8988T (cell line): ENCODE measurements at places on chromosomes 3 and 15.

DNA sequence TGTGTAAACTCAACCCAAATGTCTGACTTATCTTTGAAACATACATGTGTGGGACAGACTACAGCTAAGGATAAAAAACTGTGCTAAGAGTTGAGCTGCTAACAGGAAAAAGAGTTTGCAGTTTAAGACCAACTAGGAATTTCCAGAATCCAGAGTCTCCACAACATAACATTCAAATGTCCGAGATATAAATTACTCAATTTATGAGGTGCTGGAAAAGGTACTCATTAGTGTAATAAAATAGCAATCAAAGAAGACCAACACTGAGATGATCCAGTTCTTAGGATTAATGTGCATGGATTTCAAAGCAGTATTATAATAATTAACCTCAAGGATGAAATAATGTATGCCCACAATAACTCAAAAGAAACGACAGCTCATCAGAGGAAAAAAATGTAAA lies 426.5 kb upstream of the KCNMB2 start:
- DNase-seq = no peak

GRCh38 chr3:61894988-61895935 lies 333.9 kb downstream of the PTPRG start:
- peak; percentile 31 for DNase-seq

DNA sequence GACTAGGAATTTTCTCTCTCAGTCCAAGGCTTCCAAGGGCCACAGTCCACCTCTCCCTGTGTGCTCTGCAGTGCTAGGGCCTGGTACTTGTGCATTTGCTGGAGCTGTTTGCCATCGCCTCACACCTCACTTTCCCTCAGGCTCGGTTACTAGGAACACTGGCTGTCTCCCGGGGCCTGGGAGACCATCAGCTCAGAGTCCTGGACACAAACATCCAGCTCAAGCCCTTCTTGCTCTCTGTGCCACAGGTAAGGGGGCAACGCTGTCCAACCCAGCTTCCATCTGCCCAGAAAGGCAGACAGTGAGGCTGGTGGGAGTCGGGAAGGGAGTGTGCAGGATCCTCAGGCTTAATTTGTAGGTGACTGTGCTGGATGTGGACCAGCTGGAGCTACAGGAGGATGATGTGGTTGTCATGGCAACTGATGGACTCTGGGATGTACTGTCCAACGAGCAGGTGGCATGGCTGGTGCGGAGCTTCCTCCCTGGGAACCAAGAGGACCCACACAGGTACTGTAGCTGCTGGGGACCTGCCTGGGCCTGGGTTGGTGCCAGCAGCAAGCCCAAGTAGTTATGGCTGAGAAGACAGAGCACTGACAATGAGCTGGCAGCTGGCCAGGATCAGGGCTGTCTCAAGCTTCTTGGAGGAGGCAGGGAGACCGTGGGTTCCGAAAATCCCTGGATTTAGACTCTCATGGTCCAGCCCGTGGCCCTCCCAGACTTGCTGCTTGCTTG lies 3.4 kb downstream of the PPM1M start:
- DNase-seq = no peak

DNA sequence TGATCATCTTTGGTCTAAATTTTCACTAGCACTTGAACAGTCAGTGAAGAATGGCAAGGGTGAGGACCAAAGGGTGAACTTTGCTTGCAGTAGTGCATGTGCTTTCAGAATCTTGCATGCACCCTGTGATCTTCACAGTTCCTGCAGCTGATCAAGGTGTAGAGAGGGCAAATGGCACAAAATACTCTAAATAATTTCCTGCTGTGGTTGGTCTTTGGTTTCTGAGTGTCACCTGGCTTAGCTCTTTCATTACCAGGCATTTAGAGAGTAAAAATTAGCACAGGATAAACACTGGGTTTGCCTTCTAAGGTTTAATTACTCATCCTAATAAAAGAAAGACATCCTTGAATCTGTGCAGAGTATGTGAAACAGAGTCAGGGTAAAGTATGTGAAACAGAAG lies 11.4 kb downstream of the TIPARP start:
- DNase-seq = no peak

DNA sequence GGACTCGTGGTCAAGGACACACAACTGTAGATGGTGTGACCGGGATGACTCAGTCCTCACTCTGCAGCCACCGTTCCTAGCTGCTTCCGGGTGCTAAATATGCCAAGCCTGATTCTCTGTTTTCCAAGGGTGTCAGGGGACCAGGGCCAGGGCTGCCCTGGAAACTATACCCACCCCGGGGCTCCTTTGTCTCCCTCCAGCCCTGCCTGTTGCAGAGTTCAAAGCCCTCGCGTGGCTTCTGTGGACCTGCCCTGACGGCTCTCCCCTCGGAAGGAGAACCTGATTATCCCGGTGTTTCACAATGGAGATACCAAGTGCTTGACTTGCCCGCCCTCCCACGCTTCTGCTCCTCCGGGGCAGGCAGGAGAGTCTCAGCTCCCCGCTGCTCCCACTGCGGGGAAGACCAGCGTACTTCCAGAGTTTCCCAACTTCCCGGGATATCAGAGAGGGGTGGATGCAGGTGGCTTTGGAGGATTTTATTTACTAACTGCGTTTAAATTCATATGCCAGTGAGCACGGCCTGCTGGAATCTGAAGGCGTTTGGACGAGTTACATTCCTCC lies 125.0 kb downstream of the ASB7 start:
- DNase-seq = no peak

GRCh38 chr3:59277201-59277600 lies 227.4 kb upstream of the CFAP20DC start:
- DNase-seq = no peak

DNA sequence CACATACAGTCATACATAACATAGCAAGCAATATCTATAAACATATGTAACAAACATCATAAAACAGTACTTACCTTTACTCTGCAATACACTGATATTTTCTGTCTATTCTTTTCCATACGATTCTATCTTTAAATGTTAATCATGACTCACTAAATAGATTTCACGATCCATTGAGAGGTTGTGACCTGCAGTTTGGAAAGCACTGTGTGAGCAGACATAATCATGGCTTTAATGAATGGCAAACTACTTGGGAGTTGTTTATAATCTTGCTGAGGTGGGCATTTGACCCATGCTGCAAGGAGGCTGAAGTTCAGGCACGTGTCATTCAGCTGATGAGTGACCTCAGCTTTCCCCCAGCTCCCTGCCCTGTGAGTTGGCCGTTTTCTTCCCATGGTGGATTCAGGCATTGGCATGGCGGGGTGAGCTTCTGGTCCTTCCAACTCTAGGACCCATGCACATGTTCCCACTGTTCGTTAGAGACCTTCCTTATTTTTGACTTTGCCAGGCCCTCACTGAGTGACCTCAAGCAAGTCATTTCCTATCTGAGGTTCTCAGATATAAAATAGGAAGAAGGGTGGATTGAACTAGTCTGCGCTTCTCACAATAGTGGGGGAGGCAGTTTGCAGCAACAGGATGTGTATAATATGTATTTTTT lies 41.7 kb downstream of the PAQR5 start:
- no peak for DNase-seq

DNA sequence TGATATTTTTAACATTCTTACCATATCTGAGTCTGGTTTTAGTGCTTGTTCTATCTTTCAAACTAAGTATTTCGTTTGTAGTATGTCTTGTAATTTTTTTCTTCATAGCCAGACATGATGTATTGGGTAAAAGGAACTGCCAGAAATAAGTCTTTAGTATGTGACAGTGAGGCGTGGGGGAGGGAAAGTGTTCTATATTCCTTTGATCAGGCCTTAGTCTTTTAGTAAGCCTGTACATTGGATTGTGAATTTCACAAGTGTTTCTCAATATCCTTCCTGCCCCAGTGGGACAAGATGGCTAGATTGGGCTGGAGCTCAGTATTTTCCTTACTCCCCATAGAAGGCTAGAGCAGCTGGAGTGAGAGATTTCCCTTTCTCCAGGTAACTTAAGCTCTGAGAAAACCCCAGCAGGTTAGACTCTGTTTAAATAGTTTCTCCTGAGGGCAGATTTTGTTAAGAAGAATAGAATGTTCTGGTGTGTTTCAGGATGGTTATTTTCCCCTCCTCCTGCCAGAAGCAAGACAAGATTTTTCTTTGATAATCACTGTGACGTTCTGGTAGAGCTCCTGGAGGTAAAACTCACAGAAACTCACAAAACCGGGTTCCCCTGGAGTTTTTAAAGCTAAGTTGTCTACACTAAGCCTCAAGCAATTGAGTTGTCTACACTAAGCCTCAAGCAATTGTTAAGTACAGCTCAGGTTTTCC lies 140.7 kb upstream of the ARPP21 start:
- DNase-seq = no peak

DNA sequence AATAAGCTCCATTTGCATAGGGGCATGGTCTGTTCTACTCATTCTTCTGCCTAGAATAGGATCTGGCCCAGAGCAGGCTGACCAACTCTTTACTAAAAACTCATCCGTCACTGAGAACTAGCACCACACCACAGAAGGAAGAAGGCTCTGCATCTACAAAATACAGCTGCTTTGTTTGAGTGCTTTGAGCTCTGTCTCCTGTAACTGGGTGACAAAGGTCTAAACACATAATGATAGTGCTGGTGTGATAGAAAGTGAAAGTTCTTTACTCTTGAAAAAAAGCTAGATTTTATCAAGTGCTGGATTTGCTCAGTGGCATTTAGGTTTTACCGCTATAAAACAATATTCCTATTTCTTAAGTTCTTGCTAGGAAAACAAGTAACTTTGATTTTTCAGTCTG lies 140.7 kb downstream of the FHIT start:
- no peak for DNase-seq

DNA sequence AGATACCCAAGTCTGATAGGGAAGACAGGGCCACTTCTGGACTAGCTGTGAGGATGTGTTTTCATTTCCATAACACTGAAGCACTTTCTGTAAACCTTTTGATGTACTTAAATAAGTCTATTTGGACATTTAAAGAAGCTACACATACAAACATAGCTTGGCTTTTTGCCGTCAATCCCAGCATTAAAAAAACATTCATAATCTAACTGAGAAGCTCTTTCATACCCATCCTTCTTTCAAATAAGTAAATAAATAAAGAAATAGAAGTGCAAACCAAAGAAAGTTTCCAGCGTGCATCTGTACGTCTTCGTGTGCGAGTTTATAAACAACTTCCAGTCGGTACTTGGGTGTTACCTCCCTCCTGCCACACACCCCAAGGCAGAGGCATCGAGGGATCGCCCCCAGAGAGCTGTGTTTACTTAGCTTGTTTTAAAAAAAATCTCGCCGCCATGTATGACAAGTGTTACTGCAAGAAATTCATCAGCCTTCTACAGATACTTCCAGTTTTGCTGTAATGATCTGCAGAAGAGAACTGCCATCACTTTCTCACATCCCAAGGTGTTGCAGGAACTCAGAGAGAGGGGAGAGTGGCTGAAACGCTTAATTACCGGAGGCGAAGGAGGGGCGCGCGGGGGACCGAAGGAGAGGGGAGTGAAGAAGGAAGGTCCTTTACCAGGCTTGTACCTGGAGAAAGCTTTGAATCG lies 9.0 kb upstream of the MEIS2 start:
- no peak for DNase-seq

- no peak for DNase-seq
Observed at GRCh38 chr3:29324180-29324651, 43.3 kb downstream of the RBMS3 start.

DNA sequence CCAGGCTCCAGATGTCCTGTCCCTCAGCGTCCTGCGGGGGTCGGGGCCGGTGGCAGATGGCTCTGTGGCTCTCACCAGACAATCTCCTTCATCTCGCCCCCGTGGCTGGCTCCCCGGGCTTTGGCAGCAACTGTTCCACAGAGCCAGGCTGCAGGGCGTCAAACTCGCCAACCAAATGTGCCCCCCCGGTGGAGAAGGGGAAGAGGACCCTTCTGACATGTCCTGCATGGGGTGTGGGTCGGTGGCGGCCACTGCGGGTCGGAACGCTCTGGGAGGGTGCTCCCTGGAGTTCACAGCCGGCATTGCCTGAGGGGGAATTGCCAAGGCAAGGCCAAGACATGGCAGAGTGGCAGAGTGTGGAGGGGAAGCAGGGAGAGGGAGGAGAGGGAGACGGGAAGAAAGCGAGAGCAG lies 36.0 kb downstream of the BDH1 start:
- no peak for DNase-seq

DNA sequence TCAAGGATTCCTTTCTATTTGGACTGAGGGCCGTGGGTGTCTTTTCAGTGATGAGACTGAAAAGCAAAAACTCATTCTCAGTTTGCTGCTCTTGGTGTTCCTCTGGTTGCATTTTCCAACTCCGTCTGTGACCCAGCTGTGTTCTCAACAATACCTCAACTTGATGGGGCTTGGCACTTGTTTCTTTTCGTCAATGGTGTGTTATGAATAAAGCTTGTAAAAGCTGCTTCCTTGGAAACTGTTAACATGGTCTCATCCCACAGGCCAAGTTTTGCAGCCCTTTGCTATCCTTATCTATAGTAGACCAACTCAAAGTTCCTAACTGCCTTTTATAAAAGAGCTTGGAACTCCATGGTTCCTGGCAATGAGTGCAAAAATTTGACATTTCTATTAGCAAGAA lies 142.5 kb upstream of the UBE2E1 start:
- no peak for DNase-seq
